ENCODE measurements at places on chromosomes 12 and 14.

DNA sequence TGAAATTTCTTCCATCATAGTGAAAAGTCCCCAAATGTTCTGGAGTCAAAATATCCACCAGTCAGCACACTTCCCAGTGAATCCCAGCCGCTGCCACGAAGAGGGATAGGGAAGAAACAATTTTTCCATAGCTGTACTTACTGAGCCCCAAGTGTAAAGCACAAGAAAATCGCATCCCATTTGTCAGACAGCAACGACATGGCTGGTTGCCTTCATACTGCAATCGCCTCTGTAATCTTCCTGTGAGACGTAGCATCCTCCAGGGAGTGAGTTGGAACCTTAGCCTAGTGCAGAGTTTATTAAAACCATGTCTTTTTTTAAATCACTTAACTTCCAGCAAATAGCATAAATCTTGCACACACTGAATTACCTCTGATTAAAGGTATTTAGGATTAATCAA lies 56.8 kb downstream of the GNG2 start:
- no peak for DNase-seq

DNA sequence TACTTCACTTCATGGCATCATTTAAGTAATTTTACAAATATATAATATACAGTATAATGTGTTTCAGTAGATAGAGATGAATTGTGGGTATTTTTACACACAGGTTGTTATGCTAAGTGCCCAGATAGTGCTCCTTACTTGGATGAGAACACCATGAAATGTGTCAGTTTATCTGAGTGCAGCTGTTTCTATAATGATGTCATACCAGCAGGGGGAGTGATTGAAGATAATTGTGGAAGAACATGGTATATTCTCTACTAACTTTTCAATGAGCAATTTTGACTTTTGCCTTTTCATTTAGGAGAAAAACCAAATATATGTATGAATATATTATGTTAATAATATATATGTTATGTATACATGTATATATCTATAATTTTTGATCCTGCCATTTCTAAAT lies 221.6 kb downstream of the LRRK2 start:
- DNase-seq: no peak

DNA sequence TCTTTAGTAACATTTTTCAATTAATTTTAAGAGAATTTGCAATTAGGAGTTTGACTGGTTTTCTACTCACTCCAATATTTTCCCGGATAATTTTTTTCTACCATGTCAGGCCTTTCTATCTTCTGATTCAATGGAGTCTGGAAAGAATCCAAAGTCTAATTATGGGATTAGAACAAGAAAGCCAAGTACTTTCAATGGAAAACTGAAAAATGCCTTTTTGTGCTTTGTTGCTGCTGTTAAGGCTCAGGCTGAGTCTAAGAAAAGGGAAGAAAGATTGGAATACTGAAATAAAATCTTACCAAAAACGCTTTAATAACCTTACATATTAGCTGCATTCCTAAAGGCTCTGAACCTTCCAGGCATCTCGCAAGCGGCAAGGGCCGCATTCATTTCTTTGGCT lies 24.4 kb upstream of the DHRS4 start:
- DNase-seq: no peak

GRCh38 chr14:91270188-91270587 lies 25.7 kb upstream of the GPR68 start:
- no peak for DNase-seq

DNA sequence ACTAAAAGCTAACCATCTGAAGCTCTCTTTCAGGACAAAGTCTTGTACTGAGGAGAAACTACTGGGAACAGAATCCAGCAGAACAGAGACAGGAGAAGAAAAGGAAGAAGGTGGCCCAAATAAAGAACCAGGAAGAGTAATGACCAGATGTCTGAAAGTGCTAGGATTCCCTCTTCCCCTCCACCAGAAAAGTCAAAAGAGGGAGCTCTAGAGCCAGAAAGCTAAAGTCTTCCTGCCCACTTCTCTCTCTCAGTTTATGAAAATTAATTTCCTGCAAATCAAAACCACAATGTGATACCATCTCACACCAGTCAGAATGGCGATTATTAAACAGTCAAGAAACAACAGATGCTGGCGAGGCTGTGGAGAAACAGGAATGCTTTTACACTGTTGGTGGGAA lies 47.2 kb downstream of the SPPL3 start:
- DNase-seq: no peak

DNA sequence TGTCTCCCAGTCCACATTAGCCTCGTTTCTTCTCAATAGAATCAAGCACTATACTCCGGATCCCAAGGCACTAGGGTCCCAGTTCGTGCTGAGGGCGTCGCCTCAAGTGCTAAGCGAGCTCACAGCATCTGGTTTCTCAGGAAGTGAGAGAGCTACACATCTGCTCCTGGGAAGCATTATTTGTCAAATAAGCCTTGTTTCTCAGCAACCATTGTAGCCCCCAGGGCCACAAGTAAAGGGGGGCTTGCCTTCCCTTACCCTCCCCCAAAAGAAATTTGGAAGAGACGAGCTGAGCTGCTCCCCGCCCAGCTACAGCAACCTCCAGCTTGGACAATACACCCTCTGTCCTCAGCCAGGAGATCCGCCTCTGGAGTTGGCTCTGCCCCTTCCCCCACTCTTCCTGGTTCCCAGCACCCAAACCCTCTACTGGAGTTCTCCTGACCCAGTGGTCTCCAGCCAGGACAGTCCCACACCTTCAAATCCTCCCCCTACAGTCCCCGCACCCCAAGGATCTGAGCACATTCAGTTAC lies 5.7 kb upstream of the TNS2 start:
- DNase-seq: no peak

DNA sequence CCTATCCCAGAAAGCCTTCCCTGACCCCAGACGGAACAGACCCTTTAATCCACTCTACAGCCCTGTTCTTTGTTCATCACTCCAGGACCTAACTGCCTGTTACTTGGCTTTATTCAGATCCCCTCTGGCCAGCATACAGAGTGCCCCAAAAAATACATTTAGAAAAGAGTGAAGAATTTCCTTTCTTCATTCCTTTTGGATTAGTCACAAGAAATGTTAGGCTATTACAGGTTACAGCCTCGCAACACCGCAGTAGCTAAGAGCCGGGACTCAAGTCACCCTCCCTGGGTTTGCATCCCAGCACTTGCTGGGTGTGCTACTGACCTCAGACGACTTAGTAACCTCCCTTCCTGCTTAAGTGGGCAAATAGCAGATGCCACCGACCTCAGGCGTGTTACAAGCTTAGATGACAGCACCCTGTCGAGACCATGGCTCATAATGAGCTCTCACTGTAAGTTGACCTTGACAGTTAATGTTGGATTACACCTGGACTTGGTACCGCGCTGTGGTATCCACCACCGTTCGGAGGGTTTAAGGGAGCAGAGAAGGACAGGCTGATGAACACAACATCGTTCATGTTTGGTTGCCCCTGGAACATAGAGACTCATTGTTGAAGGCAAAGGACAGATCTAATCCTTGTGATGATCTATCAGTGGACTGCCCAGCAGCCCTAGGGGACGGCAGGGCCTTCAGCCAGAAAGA lies 12.9 kb downstream of the GLRX5 start:
- DNase-seq: no peak

- no peak for DNase-seq
Measured at GRCh38 chr12:9794484-9795093, 32.7 kb upstream of the KLRF1 start.

GRCh38 chr14:22650960-22651521 lies 6.9 kb upstream of the OR6J1 start:
- no peak for DNase-seq

DNA sequence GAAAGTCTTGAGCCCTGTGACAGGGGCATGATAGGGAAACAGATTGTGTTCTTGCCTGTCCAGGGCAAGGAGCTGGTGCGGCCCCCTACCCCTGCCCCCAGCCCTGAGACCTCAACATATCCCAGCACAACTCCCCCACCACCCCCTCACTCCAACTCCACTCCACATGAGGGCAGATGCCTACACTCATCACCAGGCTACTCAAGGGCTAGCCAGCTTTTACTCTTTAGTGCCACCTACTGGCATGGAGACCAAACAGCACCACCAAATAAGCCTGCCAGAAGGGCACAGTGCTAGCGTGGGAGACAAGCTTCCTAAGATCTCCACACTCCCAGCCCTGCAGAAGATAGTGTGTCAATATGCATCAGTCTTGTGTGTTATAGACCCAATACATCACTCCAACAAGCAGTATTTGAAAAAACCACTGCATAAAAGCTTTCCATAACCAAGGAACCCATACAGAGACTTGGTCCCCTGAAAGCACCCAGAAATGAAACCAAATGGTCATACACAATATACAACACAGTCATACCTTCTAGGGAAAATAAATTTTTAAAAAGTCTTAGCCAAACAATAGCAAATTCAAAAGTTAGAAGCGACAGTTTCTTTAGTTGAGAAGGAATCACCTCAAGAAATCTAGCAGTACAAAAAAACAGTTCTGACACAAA lies 154.4 kb downstream of the KCNK10 start:
- peak; percentile 34 for DNase-seq

- DNase-seq: no peak
Measured at GRCh38 chr14:102726191-102726949, 50.9 kb upstream of the TRAF3 start.

GRCh38 chr12:64237382-64237781 lies 15.3 kb upstream of the KICS2 start:
- DNase-seq: no peak

DNA sequence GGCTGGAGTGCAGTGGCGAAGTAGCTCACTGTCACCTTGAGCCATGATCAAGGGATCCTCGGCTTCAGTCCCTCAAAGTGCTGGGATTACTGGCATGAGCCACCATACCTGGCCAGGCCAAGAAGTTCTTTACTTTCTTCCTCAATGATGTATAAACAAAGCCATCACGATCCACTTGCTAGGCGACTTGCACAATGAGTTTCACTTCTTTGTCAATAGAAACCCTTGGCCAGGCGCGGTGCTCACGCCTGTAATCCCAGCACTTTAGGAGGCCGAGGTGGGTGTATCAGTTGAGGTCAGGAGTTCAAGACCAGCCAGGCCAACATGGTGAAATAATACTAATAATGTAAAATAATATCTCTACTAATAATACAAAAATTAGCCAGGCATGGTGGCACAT lies 14.4 kb upstream of the SPSB2 start:
- no peak for DNase-seq

GRCh38 chr14:71739273-71739990 lies 192.8 kb upstream of the RGS6 start:
- DNase-seq: no peak

- DNase-seq: no peak
Measured at GRCh38 chr12:8987685-8988084, 1.7 kb upstream of the KLRG1 start.

DNA sequence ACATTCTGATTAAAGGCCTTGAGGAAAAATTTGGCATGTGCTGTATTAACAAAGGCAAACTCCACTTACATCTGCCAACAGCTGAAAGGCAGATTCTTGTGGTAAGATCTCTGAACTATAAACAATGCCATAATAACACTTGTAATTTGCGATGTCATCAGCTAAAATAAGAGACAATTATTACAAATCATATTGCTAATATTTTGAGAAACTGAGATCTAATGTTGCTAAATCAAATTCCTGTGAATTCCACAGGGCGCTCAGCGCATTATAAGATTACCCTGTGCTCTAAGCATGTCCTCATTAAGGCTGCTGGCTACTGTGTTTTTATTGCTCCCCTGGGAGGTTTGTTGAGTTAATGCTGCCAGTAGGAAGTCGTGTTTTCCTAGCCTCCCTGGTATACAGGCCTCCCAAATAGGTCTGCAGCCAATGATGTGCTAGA lies 244.8 kb downstream of the DACT1 start:
- no peak for DNase-seq

- DNase-seq: no peak
Measured at GRCh38 chr14:62667421-62667914, 377.8 kb downstream of the KCNH5 start.

DNA sequence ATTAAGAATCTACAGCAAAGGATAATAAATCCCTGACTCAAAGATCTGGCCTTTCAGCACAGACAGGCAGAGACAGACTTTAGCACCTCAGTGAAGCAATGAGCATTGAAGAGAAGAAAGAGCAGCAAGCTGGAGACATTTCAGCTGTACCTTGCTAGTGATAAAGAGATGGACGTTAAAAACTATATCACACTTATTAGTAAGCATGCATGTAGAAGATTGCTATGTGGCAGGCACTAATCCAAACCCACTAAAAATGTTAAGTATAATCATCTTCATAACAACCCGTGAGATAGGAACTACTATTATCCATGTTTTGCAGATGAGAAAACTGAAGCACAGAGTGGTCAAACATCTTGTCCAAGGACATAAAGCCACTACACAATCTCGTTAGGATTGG lies 1538.3 kb upstream of the FLRT2 start:
- no peak for DNase-seq

DNA sequence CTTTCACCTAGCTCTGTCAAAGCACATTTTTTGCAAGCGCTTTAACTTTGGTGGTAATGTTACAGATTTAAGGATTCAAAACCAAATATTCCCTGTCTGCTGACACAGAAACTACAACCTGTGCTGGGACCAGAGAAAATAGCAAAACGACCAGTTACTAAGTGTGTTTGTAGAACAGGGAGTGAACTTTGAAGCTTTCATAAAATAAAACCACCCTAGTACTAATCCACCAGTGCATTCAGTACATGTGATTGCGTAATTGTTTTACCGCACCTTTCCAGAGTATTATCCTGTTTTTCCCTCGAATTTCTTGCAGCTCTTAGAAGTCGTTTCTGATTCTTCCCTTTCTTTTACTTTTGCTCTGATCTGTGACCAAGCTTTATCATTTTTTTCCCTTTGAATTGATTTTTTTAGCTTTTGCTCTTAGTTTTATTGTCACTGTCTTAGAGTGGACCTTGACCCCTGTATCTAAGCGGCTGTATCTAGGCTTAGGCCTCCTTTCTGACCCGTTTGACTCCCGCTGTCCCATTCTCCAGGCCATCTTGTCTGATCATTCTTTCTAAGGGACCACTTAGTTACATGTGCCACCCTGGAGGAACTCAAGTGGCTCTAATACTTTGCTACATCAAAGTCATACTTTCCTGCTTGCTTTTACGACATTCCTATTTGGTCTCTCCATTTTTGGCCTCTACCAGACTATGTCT lies 429.4 kb downstream of the PCNX1 start:
- DNase-seq: no peak

DNA sequence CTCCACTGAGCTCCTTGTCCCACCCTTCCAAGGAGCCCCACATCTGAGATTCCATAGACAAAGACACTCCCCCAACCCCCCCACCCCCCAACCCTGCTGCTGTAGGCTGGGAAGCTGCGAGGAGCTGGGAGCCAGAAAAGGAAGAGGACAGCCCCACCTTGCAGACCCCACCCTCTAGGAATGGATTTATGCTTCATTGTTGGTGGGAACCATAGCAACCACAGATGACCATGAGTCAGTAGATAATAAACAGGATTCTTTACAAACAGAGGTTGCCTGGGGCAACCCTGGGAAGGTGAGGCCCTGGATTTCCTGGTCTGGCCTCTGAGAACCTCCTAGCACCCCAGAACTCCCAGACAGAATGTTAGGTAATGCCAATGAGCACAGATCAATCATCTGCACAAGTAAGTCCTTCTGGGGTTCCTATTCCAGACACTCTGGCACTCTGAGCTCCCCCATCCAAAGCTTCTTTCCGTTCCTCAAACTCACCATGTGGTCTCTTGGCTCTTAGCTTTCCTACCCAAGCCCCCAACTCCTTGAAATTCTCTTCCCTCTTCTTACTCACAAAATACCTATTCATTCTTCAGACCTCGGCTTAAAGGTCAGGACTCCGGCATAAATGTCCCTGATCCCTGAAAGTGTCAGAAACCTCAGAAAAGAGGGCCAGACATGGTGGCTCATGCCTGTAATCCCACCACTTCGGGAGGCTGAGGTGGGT lies 15.2 kb upstream of the PLEKHG6 start:
- DNase-seq: no peak

Measured in stimulated activated CD4-positive, alpha-beta T cell treated with anti-CD3 and anti-CD28 coated beads, Interleukin-15, amount 100 ng/mL, for 1 hour (primary cell).